ENCODE measurements at places on chromosomes 4 and X.

GRCh38 chrX:101362757-101363156 is 14.2 kb upstream of the TIMM8A start:
- DNase-seq: no peak

GRCh38 chr4:76854858-76855257 is 43.1 kb downstream of the SOWAHB start:
- DNase-seq: no peak

GRCh38 chrX:154980330-154981115 is 42.0 kb downstream of the F8 start:
- peak; percentile 74 for DNase-seq

- no peak for DNase-seq
Observed at GRCh38 chr4:100876546-100876945, 358.7 kb upstream of the EMCN start.

GRCh38 chr4:171157462-171158082 is 655.6 kb upstream of the GALNTL6 start:
- DNase-seq: no peak

- no peak for DNase-seq
Observed at GRCh38 chr4:56066493-56066892, 117.7 kb downstream of the CEP135 start.

- DNase-seq: no peak
Observed at GRCh38 chr4:185238750-185239149, 29.4 kb downstream of the SNX25 start.

GRCh38 chr4:17702641-17703040 is 78.8 kb downstream of the FAM184B start:
- DNase-seq: no peak

DNA sequence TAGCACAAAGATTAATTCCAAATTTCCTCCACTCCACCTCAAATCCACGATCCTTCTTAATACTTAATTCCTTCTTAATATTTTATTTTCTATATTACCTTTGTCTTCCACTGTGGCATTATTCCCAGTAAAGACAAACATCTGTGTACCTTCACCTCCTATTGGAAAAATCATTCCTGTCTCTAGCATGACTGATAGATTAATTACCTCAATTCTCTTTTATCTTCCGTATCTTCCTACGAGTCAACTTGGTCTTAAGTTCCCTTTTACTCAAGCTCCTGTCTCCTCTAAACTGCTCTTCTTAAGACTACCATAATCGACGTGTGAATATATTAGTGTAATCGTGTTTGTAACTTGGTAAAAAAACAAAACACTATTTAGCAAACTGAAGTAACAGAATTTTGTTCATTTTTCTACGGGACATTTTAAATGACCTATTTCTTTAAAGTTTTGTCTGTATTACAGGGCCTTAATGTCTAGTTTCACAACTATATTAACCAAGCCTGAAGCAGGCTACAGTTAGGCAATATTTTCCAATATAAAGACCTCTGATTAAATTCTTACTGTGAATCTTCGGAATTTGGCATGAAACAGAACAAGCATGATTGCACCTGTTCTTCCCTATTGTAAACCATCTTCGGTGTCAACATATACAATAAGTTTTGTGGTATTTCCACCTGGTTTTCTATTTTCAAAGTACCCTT is 1.1 kb upstream of the USP38 start:
- DNase-seq: no peak

GRCh38 chr4:48483006-48483776 is at the start of gene SLC10A4:
TSS of gene SLC10A4 (plus strand) at chr4:48483343. CDS start at chr4:48483562, 219 bp downstream.
- peak; percentile 50 for DNase-seq

Measured in NCI-H774 (cell line).